ENCODE measurements at places on chromosomes 6 and 20. TPM values are rescaled to one million over a fixed set of nuclear protein-coding genes. Genes with fewer than 3 reads are reported as not detected.

Gene ANGPT4
- not detected for polyA plus RNA-seq

Gene CST5
- not detected for polyA plus RNA-seq

Gene PNPLA1
- not detected for polyA plus RNA-seq

Gene FAM83D
- polyA plus RNA-seq = 1.2 TPM

Gene ENPP1
- polyA plus RNA-seq = not detected

Gene CEP85L
- polyA plus RNA-seq = 32.7 TPM

Gene CGAS
- 19.9 TPM for polyA plus RNA-seq

Gene CALHM6
- polyA plus RNA-seq = 116 TPM

Gene KCNQ2
- polyA plus RNA-seq = not detected

Gene LGSN
- polyA plus RNA-seq = not detected

Gene MCM9
- polyA plus RNA-seq = 11.2 TPM

Gene VEGFA
- polyA plus RNA-seq = not detected

Gene C20orf202
- polyA plus RNA-seq = 0.18 TPM

Gene CRISP2
- polyA plus RNA-seq = not detected

Gene MAS1
- polyA plus RNA-seq = not detected

Gene NMBR
- polyA plus RNA-seq = not detected

Gene SLC22A7
- polyA plus RNA-seq = not detected

Gene SPATS1
- polyA plus RNA-seq = not detected

Gene SLC35F1
- polyA plus RNA-seq = not detected

Gene EDN3
- not detected for polyA plus RNA-seq

Gene CTSZ
- polyA plus RNA-seq = 0.76 TPM

Gene SNX21
- 0.20 TPM for polyA plus RNA-seq

Gene HLA-DRA
- 6.9 TPM for polyA plus RNA-seq

Gene TFAP2B
- polyA plus RNA-seq = not detected

Gene GRIK2
- not detected for polyA plus RNA-seq

Gene FAM209B
- polyA plus RNA-seq = 0.58 TPM

Gene CGA
- polyA plus RNA-seq = not detected

Gene HRH3
- not detected for polyA plus RNA-seq

Gene CYP24A1
- polyA plus RNA-seq = 0.59 TPM

Gene MACROD2
- polyA plus RNA-seq = not detected

Gene USP49
- 0.18 TPM for polyA plus RNA-seq

Gene NT5E
- polyA plus RNA-seq = 14.9 TPM

Gene C6orf15
- not detected for polyA plus RNA-seq

Gene BNIP5
- not detected for polyA plus RNA-seq

Gene CCN5
- polyA plus RNA-seq = not detected

Gene SLC16A10
- polyA plus RNA-seq = 5.6 TPM

Gene APCDD1L
- not detected for polyA plus RNA-seq

Gene PPIL4
- polyA plus RNA-seq = 10.0 TPM

Gene MATN4
- polyA plus RNA-seq = not detected

Gene TSPO2
- polyA plus RNA-seq = not detected

Gene APOBEC2
- polyA plus RNA-seq = 0.44 TPM

Gene PRSS35
- not detected for polyA plus RNA-seq
